ENCODE measurements at places on chromosomes 12 and 14. TPM values are rescaled to one million over a fixed set of nuclear protein-coding genes. Genes with fewer than 3 reads are reported as not detected.

PGF gene
- total RNA-seq, result 15.6 TPM

GPN3 gene
- 22.8 TPM for total RNA-seq

OASL gene
- total RNA-seq, result under 0.01 TPM

GRCh38 chr12:64826234-64826633 lies 1.8 kb downstream of the TBC1D30 start:
- no peak for DNase-seq

- peak; percentile 81 for DNase-seq
Measured at GRCh38 chr12:54428050-54429013, 9.3 kb upstream of the ITGA5 start.

DNA sequence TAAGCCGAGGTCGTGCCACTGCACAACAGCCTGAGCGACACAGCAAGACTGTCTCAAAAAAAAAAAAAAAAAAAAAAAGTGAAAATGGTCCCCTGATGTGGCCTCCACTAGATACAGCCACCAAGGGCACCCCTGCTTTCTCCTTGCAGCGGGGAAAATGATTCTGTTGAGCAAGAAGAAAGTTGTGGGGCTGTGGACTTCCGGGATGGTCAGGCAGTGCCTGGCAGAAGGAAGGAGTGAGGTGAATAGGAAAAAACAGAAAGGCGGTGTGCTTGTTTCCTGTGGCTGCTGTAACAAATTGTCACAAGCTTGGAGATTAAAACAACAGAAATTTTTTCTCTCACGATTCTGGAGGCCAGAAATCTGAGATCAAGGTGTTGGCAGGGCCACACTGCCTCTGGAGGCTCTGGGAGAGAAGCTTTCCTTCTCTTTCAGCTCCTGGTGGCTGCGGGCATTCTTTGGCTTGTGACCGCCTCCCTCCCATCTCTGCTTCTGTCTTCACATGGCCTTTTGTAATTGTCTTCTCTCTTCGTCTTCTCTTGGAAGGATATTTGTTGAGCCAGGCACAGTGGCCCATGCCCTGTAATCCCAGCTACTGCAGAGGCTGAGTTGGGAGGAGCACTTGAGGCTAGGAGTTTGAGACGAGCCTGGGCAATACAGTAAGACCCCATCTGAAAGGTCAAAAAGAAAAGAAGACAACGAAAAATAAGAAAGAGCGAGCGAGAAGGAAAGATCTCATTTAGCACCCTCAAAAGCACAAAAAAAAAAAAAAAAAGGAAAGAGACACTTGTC lies 116.6 kb upstream of the MED13L start:
- DNase-seq, result no peak

- DNase-seq, result peak; percentile 91
Measured at GRCh38 chr12:6182279-6182898, 17.8 kb upstream of the CD9 start.

GRCh38 chr14:29353513-29353912 lies 574.1 kb downstream of the PRKD1 start:
- DNase-seq, result no peak

GRCh38 chr12:67471810-67472209 lies 176.7 kb upstream of the DYRK2 start:
- no peak for DNase-seq

Data from sigmoid colon (tissue), 7 donors.